ENCODE measurements at places on chromosomes 3 and 15.
A peak's percentile ranks its signal among the peaks of the same experiment; 100 is the strongest.

- DNase-seq, result no peak
- no peaks in the 10 kb centered on the region for H3K36me3 ChIP-seq
- H3K4me3 ChIP-seq, result no peak overlapping the region
- no peaks in the 10 kb centered on the region for H3K27me3 ChIP-seq
- H3K27ac ChIP-seq, result no peak overlapping the region
These were observed 133.8 kb downstream of the ZBBX start for GRCh38 chr3:167246252-167246651.

DNA sequence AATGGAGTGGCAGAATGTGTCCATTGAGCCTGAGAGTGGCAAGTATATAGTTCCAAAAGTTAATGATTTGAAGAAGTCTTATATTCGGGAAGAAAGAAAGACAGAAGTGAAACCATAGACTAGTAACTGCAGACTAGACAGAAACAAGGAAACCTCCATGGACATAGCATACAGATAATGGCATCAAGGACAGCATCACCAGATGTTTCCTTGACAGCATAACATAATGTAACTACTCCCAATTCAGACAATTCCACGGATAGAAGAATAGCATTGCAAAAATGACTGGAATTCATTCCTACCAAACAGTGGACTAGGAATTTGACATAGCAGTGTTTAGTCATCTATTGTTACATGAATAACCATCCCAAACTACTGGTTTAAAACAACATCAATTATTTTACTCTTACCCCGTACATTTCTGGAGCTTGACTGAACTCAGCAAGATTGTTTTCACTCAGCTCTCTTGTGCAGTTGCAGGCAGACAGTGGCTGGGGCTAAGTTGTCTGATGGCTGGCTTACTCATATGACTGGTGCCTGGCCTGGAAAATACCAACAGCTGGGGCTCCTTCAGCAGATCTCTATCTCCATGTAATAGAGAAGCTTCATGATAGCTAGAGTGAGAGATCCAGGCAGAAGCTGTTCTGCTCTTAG lies 109.7 kb upstream of the GADL1 start:
- H3K36me3 ChIP-seq, result no peaks in the 10 kb centered on the region
- H3K4me1 ChIP-seq, result no peaks in the 10 kb centered on the region
- no peaks in the 10 kb centered on the region for H3K27me3 ChIP-seq
- H3K27ac ChIP-seq, result no peak overlapping the region

GRCh38 chr15:71112429-71112828 lies 2.8 kb upstream of the THSD4 start:
- H3K27ac ChIP-seq, result no peak overlapping the region
- no peaks in the 10 kb centered on the region for H3K36me3 ChIP-seq
- no peak for DNase-seq
- H3K27me3 ChIP-seq, result peaks cover 32% of the 10 kb centered on the region
- H3K4me1 ChIP-seq, result peaks cover 7% of the 10 kb centered on the region

- peak; percentile 31 for DNase-seq
- H3K36me3 ChIP-seq, result peaks cover 4% of the 10 kb centered on the region
- peak overlapping the region; percentile 88 for H3K27ac ChIP-seq
- H3K27me3 ChIP-seq, result no peaks in the 10 kb centered on the region
These were observed 16.0 kb upstream of the SRP14 start for GRCh38 chr15:40054855-40055575.

GRCh38 chr3:100500320-100500880 lies 8.0 kb downstream of the TMEM45A start:
- H3K27ac ChIP-seq, result no peak overlapping the region
- H3K4me1 ChIP-seq, result peaks cover 6% of the 10 kb centered on the region
- H3K27me3 ChIP-seq, result peaks cover 20% of the 10 kb centered on the region
- H3K4me3 ChIP-seq, result no peak overlapping the region

GRCh38 chr3:56980798-56981390 lies 79.6 kb upstream of the SPATA12 start:
- H3K36me3 ChIP-seq, result no peaks in the 10 kb centered on the region
- H3K27ac ChIP-seq, result no peak overlapping the region
- peaks cover 5% of the 10 kb centered on the region for H3K4me1 ChIP-seq
- no peak for DNase-seq
- no peaks in the 10 kb centered on the region for H3K27me3 ChIP-seq

- H3K27ac ChIP-seq, result peak overlapping the region; percentile 17
- peaks cover 4% of the 10 kb centered on the region for H3K27me3 ChIP-seq
- H3K36me3 ChIP-seq, result no peaks in the 10 kb centered on the region
- H3K4me3 ChIP-seq, result no peak overlapping the region
- H3K4me1 ChIP-seq, result peaks cover 8% of the 10 kb centered on the region
These were observed 107.1 kb upstream of the FHIT start for GRCh38 chr3:61358364-61358763.

DNA sequence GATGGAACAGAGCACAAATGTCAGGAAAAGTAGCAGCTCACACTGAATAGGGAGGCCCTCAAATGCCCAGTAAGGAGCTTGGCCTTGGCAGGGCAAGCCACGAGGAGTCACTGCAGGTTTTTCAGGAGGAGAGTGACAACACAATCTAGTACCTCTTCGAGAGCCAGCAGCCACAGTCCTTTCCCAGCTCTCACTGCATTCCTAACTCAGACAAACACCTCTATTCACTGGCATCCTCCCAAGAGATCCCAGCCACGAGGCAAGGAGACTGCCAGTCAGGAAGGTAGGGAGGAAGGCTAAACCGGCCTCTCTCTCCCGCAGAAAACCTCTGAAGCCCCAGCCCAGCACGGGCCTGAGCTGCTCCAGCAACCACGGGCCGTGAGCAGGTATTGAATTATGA lies 146.0 kb upstream of the SMAD3 start:
- H3K27me3 ChIP-seq, result peaks cover 15% of the 10 kb centered on the region
- DNase-seq, result no peak
- H3K4me3 ChIP-seq, result no peak overlapping the region
- H3K4me1 ChIP-seq, result peaks cover 14% of the 10 kb centered on the region
- peaks cover 40% of the 10 kb centered on the region for H3K36me3 ChIP-seq

DNA sequence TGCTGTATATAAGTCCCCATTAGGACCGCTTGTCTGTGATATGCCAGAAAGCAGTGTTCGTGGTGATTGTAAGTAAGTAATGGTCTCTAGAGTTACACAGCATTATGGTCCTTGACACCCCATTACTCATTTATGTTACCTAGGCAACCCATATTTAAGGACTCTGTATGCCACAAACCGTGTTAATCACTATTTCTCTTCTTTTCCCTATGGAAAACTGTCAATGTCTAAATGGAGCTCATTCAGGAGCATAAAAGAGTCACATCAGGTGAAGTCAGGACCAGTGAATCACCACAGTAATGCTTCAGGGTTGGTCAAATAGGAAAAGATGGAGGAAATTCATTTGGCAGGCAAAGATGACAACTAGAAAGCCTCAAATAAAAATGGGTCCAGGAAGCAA lies 146.6 kb upstream of the PEX5L start:
- H3K27me3 ChIP-seq, result no peaks in the 10 kb centered on the region
- H3K4me3 ChIP-seq, result no peak overlapping the region
- H3K27ac ChIP-seq, result no peak overlapping the region
- no peaks in the 10 kb centered on the region for H3K36me3 ChIP-seq
- no peak for DNase-seq
- no peaks in the 10 kb centered on the region for H3K4me1 ChIP-seq

- H3K27me3 ChIP-seq, result peaks cover 17% of the 10 kb centered on the region
- H3K36me3 ChIP-seq, result peaks cover 6% of the 10 kb centered on the region
- H3K27ac ChIP-seq, result no peak overlapping the region
- H3K4me3 ChIP-seq, result no peak overlapping the region
- no peak for DNase-seq
These were observed 41.5 kb downstream of the LYZL4 start for GRCh38 chr3:42368861-42369260.

DNA sequence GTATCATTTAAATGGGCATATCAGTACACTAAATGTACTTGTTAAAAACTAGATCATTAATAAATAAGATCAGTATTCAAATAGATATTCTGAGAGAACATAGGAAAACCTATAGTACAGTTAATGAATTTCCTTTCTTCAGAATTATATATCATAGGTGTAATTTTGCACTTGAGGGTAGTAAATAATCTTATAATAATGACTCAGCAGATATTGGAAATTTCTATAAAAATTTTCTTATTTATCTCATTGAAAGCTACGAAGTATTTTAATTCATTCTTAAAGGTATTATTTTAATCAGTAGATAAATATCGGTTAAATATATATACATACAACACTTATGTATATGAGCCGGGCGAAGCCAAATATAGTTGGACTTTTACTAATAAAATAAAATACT lies 300.9 kb upstream of the SOX2 start:
- H3K4me3 ChIP-seq, result no peak overlapping the region
- H3K27ac ChIP-seq, result no peak overlapping the region
- DNase-seq, result no peak
- no peaks in the 10 kb centered on the region for H3K4me1 ChIP-seq
- no peaks in the 10 kb centered on the region for H3K36me3 ChIP-seq

- no peak overlapping the region for H3K4me3 ChIP-seq
- H3K27me3 ChIP-seq, result peaks cover 11% of the 10 kb centered on the region
- H3K27ac ChIP-seq, result no peak overlapping the region
- H3K36me3 ChIP-seq, result no peaks in the 10 kb centered on the region
- H3K4me1 ChIP-seq, result no peaks in the 10 kb centered on the region
These were observed 13.3 kb downstream of the STAC start for GRCh38 chr3:36393563-36393962.

DNA sequence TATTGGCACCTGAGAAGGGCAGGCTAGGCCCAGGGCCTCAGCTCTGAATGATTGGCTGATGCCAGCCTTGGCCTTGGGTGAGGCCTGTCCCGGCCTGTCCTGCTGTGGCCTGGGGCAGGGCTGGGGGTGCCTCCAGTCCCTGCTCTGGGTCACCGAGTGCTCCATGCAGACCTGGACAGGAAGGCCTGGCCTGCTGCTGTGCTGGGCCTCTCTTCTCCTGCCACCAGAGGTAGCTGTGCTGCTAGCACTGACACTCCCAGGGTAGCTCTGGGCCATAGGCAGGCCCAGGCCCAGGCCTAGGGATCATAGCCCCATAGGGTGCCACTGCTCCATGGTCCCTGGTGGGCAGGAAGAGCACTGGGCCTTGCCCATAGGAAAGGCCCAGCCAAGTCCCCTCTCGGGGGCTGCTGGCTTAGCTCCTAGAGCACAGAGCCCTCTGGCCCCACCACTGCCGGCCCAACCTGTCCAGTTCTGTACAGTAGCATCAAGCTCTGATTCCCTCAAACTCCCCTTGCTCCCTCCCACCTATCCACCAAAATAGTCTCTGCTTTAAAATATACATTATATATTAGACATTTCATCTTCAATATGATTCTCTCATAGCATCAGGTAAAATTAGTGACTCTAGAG lies 18.2 kb downstream of the ABTB1 start:
- H3K4me1 ChIP-seq, result peaks cover 12% of the 10 kb centered on the region
- no peak overlapping the region for H3K27ac ChIP-seq
- DNase-seq, result no peak

- H3K27ac ChIP-seq, result no peak overlapping the region
- H3K36me3 ChIP-seq, result peaks cover 5% of the 10 kb centered on the region
- H3K27me3 ChIP-seq, result no peaks in the 10 kb centered on the region
- no peaks in the 10 kb centered on the region for H3K4me1 ChIP-seq
- no peak overlapping the region for H3K4me3 ChIP-seq
These were observed 129.0 kb upstream of the THRB start for GRCh38 chr3:24623657-24624056.

DNA sequence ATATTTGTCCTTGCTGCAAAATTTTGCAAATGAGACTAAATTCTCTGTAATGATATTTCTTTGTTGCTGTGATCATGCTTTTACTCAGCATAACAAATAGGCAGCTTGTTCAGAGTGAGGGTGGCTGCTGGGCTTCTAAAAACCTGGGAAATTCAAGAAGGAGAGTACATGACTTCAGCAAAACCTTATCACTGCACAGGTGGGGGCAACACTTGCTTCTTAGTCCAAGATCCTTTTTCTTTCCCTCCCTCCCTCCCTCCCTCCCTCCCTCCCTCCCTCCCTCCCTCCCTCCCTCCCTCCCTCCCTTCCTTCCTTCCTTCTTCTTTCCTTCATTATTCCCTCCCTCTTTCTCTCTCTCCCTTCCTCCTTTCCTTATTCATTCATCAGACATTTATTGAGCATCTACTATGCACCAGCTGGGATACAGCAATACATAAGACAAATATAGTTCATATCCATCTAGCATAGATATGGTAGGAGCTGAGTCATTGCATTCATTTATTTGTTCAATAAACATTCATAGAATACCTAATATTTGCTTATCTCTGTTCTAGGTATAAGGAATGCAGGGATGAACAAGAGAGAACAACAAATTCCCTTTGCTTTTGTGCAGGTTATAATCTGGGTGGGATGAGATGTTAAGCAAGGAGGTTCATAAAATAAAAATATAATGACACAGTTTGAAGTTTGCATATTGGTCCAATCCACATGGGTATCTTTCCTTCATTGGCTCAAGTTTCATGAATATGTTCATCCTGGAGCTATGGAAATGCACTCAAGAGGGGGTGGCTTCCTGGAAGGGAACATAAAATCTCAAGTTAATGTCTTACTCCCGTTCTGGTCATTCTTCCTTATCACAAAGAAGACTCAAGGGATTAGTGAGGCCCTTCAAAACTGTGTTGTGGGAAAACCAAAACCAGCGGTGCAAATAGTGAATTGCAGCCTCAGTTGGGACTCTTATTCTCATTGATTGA lies 210.7 kb downstream of the PDCD6IP start:
- peaks cover 4% of the 10 kb centered on the region for H3K27me3 ChIP-seq
- H3K36me3 ChIP-seq, result no peaks in the 10 kb centered on the region
- no peak for DNase-seq
- no peak overlapping the region for H3K4me3 ChIP-seq

DNA sequence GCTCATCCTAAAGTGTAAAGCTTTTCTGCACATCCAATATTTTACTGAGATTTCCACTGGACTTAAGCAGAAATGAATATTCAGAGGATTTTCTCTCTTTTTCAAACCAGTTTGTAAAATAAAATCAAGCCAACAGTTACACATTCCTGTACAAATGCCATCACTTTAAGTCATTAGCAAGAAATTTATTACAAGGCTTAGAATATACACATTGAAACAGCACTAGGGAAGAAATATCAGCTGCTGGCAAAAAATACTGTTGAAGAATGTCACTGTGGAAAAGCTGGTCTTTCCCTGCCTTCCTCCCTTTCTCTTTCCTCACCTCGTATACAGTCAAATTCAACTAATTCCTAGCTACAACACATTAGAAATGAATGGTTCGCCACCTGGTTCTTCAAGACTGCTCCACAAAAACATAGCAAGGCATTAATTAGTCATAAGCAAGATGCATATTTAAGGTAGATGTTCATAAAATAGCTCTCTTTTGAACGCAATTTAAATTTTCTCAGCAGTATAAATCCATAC lies 21.3 kb downstream of the PLOD2 start:
- H3K4me3 ChIP-seq, result no peak overlapping the region
- no peaks in the 10 kb centered on the region for H3K36me3 ChIP-seq

DNA sequence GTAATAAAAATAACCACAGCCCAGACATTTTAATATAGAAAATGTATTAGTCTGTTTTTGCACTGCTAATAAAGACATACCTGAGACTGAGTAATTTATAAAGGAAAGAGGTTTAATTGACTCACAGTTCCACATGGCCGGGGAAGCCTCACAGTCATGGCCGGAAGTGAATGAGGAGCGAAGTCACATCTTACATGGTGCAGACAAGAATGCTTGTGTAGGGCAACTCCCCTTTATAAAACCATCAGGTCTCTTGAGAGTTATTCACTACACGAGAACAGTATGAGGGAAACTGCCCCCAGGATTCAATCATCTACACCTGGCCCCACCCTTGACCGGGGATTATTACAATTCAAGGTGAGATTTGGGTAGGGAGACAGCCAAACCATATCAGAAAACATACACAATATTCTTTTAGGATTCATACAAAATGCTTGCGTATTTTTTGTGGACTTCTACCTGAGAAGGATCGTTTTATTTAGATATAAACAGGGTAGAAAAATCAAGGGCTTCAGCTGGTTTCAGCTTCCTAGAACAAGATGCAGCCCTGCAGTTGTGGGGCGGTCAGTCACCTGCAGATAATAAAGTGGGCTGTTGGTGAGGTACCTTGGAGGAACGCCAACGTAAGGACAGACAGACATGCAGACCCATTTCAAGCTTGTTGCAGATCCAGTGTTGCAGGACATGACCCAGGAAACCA lies 101.9 kb downstream of the TNIK start:
- H3K4me3 ChIP-seq, result no peak overlapping the region
- DNase-seq, result no peak
- H3K27ac ChIP-seq, result no peak overlapping the region
- H3K27me3 ChIP-seq, result no peaks in the 10 kb centered on the region

All from naive B cell (primary cell).